ENCODE measurements at places on chromosomes 11 and 22. TPM values are rescaled to one million over a fixed set of nuclear protein-coding genes. Genes with fewer than 3 reads are reported as not detected.

The CSF2RB gene
- total RNA-seq, result 6.9 TPM

The RAC2 gene
- 22.4 TPM for total RNA-seq

The SYCE3 gene
- total RNA-seq, result not detected

The FBLN1 gene
- 121 TPM for total RNA-seq

The OTOG gene
- total RNA-seq, result not detected

The AAMDC gene
- 21.6 TPM for total RNA-seq

The FAM111B gene
- total RNA-seq, result 2.2 TPM

The MMP7 gene
- not detected for total RNA-seq

The VPREB1 gene
- not detected for total RNA-seq

The LRP5 gene
- total RNA-seq, result 9.4 TPM

The SHANK3 gene
- total RNA-seq, result 1.2 TPM

The ALDH3B1 gene
- total RNA-seq, result 28.6 TPM

The LRRN4CL gene
- 0.87 TPM for total RNA-seq

The SCARF2 gene
- total RNA-seq, result 10.2 TPM

The MS4A15 gene
- total RNA-seq, result not detected

The MUC2 gene
- not detected for total RNA-seq

The SAA4 gene
- not detected for total RNA-seq

The DKK3 gene
- 770 TPM for total RNA-seq
